ENCODE measurements at places on chromosomes 2 and 18.
A peak's percentile ranks its signal among the peaks of the same experiment; 100 is the strongest.

- peak; percentile 31 for DNase-seq
Measured at GRCh38 chr2:64711252-64711800, 57.6 kb upstream of the SERTAD2 start.

- no peak for DNase-seq
Measured at GRCh38 chr2:17804358-17804757, 11.9 kb upstream of the MSGN1 start.

DNA sequence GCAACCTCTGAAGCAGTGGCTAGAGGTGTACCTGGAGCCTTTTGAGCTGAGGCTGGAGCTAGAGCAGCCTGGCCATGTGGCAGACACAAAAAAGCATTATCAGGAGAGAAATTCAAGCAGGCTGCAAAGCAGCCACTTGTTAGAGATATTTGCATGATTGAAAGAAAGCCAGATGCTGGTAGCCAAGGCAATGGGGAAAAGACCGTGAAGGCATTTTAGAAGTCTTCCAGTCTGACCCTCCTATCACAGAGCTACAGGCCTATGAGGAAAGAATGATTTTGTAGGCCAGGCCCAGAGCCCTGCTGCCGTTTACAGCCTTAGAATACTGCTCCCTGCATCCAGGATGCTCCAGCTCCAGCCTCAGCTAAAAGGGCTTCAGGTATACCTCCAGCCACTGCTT is 41.4 kb upstream of the TNP1 start:
- DNase-seq = no peak

- no peak for DNase-seq
Measured at GRCh38 chr2:60096556-60096955, 456.9 kb downstream of the BCL11A start.

DNA sequence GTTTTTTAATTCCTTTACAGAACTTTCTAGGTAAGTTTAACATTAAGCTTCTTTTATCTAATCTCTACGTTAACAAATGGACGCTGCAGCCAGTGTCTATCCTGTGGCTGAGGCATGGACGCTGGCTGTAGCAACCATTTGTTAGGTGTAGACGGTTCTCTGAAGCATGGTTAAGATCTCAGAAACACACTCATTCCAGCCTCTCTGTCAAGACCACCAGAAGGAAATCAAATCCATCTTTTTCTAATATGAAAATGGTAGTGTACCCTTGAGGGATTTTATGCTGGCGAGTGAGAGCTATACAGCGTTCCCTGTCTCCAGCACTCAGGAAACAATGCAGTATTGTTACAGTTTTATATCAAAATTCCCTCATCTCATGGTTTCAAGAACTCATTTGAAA is 78.0 kb downstream of the DTNB start:
- DNase-seq = no peak

DNA sequence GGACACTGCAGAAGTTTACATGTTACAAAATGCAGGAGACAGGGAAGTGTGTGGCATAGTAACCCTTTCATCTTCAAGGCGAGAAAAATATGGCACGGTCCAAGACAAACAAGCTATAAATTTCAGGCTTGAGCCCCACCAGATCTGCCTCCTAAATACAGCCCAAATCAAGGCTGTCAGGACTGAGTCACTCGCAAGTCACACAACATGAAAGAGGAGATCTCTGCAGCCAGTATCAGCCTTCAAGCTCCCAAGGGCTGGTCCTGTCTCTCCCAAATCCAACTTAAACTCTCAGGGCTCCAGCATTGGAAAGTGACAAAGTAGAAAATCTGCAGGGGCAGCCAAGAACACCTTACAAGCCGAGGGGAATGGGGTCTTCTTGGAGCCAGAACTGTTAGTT is 106.3 kb upstream of the GATA6 start:
- no peak for DNase-seq

GRCh38 chr18:23626451-23627279 is 36.0 kb downstream of the ANKRD29 start:
- DNase-seq = no peak

GRCh38 chr2:219495531-219496122 is 3.1 kb upstream of the GMPPA start:
- peak; percentile 47 for DNase-seq

- no peak for DNase-seq
Measured at GRCh38 chr2:116874021-116874420, 940.5 kb upstream of the DDX18 start.

GRCh38 chr2:96816836-96817702 is 1.0 kb downstream of the CNNM3 start:
- no peak for DNase-seq

GRCh38 chr2:157806426-157807077 is 69.6 kb downstream of the ACVR1 start:
- DNase-seq = no peak

DNA sequence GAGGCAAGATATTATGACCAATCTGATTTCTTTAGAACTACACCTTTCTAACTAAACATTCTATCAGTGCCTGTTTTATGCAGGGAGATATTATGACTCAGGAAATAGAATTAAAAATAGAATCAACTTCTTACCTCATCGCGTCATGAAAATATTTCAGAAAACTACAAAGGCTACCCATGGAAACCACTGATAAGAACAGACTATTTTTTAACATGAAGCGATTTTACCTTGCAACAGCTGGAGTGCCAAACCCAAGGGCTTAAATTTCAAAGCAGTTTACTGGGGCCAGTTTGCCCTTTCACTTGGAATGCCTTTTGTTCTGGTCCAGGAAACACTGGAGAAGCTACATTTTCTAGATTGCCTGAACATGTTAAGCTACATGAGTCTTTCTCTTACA is 304.8 kb upstream of the CCDC68 start:
- DNase-seq = no peak

- DNase-seq = no peak
Measured at GRCh38 chr18:8499810-8500675, 109.2 kb upstream of the RAB12 start.

GRCh38 chr2:205698286-205699268 is 16.3 kb downstream of the NRP2 start:
- no peak for DNase-seq

- DNase-seq = no peak
Measured at GRCh38 chr2:46850742-46851141, 64.9 kb downstream of the MCFD2 start.

- DNase-seq = no peak
Measured at GRCh38 chr18:50240080-50240563, 26.2 kb downstream of the CFAP53 start.

DNA sequence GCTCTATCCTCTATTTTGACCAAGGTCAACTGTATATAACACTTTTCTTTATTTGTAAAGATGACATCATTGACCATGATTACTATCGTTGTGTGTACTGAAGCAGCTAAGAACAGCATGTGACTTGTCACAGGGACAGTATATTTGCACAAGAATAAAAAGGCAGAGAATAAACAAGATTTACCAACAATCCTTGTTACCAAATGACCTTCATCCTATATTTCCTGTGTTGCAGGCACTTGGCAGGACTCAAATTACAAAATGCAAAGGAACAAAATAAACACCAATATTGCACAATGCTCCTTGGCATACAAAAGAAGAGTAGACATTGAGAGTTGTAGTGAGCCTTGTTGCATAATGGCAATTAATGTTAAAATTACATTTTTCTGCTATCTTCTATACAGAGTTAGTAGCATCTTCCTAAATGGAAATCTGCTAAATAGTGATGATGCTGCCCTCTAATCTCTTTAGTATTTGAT is 61.8 kb downstream of the RFTN2 start:
- DNase-seq = no peak

- DNase-seq = no peak
Measured at GRCh38 chr18:12041561-12041960, 52.1 kb upstream of the ANKRD62 start.

DNA sequence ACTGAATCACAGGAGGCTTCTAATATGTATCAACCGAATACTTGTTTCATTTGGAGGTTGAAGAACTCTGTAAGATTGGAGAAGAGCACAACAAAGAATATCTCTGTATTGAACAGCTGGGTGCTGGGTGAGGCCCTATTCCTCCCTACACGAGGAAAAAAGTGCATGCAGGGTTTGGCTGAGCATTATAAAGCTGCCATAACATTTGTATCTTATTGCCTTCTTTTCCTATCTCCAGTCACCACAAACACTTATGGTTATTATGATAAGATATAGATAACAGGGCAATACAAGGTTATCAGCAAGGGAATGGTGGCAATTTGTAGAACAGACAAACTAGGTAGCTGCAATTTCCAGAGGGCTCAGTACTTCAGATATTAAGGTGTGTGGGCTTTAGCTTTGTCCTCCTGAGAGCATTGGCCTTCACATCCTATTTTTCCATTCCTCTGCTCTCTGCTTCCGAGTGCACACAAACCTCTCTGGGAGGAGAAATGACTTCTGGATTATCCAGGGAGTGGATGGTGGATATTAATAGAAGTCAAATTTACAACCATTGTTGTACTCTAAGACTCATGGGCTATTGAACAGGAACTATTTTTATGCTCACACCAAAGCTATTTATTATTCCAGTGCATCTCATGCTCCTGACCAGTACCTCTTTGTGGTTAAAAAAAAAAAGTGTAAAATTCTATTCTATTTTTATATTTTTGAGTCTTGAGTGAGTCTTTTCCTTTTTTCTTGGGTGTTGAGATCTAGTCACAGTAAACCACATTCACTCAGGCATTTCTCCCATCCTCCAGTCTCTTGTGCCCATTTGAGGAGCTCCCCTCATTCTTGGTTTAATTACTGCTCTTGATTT is 248.4 kb downstream of the ETAA1 start:
- DNase-seq = no peak

DNA sequence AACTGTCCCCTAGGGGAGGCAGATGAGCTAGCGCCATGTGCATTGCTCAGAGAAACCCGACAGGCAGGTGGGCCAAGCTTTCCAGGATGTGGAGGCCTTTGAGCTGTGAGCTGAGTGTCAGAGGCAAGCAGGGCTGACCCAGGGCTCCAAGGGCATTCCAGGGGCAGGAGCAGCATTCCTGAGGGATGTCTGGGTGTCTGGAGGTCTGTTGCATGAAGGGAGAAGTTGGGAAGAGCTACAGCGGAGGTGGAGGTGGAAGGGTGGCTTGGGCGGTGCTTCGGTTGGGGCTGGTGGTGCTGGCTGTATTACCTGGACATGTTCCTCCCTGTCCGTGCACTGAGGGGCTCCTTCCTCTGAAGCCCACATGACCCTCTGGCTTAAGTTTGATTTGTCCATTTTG is 102.8 kb downstream of the RNF144A start:
- no peak for DNase-seq

DNA sequence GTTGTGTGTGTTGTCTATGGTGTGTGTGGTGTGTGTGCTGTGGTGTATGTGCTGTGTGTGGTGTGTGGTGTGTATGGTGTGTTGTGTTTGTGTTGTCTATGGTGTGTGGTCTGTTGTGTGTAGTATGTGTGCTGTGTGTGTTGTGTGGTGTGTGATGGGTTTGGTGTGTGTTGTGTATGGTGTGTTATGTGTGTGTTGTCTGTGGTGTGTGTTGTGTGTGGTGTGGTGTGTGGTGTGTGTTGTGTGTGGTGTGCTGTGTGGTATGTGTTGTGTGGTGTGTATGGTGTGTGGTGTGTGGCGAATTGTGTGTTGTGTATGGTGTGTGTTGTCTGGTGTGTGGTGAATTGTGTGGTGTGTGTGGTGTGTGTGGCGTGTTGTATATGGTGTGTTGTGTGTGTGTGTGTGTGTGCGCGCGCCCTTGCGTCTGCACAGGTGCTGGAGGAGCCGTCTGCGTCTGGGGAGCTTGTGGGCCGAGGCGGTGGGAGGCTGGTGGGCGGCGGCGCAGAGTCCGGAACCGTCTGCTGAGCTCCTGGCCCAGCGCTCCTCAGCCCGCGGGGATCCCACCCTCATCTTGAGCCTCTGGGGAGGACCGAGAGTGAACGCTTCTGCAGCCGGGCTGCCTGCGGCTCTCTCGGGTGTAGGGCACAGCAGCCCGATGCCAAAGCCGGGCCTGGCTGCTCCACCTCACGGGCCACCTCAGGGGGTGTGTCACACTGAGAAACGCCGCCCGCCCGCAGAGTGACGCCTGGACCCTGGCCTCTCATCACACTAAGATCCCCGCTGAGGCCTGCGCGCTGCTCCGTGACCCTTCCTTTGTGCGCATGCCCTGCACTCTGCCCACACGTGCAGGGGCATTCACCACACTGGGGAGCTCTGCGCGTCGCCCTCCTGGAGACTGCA is 8.8 kb upstream of the ADI1 start:
- no peak for DNase-seq
